Neural crest cell (in vitro differentiated cells): ENCODE measurements at places on chromosomes 7 and 10.
A peak's percentile ranks its signal among the peaks of the same experiment; 100 is the strongest.

- DNase-seq: no peak
Observed at GRCh38 chr7:106021151-106022067, 58.3 kb downstream of the CDHR3 start.

GRCh38 chr7:71229148-71229547, 97.2 kb downstream of the GALNT17 start:
- no peak for DNase-seq

DNA sequence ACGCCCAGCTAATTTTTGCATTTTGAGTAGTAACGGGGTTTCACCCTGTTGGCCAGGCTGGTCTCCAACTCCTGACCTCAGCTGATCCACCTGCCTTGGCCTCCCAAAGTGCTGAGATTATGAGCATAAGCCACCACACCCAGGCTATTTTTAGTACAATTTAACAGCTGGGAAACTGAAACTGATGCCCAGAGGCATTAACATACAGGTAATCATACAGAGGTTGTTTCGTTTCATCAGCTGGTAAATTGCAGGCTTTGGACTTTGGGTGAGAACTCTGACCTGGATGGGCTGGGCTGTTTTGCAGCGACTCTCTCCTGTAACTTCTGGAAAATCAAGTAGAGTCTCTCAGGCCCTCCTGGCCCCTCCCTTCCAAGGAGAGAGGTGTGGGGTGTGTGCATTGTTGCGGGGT, 6.2 kb upstream of the ACHE start:
- no peak for DNase-seq

- no peak for DNase-seq
Observed at GRCh38 chr7:7902845-7903244, 65.8 kb upstream of the GLCCI1 start.

- no peak for DNase-seq
Observed at GRCh38 chr7:70457883-70458680, 673.9 kb upstream of the GALNT17 start.

DNA sequence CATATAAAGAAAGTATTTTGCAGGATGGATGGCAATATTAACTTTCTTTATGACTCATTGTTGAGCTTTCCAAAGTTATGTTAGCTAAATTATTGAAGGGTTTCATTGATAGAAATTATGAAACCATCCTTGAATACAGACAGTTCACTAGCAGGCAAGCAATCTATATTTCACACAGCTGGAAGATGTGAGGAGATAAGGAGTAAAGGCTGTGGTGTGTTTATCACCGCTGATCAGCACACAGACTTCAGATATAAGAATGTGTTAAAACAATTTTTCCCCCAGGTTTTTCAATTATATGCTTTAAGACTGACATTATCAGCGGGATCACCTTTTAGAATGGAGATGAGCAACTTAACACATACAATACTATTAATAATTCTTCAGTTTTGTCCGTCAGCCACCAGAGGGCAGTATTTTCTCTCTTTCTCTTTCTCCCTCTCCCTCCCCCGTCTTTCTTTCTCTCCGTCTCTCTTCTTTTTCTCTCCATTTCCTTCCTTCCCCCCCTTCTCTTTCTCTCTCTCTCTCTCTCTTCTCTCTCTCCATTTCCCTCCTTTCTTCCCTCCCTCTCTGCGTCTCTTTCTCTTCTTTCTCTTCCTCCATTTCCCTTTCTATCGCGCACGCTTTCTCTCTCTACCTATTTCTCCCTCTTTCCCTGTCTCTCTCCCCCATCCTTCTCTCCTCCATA, 62.9 kb upstream of the FAM171A1 start:
- peak; percentile 56 for DNase-seq

DNA sequence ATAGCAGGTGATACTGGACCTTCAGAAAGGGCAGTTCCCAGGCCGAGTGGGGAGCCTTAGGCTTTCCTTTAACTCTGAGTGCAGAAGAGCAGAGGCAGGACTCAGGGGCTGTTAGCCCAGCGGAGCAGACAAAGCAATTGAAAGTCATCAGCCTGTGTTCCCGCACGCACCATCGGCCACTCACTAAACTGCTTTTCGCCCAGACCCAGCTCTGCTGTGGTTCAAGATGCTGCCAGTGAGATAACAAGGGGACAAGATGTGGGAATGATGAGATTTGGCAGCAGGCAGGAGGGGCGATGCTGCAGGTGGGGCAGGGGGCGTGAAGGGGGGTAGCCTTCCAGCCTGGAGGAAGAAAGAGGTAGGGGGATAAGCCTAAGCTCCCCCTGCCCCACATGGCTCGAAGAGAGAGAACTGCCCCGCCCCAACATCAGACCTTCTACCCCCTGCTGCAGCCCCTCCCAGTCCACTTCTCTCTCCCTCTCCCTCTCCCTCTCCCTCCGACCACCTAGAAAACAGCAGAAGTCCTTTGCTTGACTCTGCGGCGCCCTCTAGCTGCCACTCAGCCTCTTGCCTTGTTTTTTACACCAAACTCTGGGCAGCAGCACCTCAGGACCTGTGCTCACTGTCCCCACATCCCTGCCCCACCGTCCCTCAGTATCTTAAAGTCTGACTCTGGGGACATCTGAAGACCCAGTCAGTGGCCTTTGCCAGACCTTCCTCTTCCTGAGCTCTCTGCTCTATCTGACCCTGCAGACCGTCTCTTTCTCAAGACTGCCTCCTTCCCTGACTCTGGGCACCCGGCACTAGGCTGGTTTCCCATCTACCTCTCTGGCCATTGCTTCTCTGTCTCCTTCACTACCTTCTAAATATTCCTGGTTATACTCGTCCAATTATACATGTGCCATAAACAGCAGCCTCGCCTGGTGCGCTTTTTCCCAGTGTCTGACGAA, 110.5 kb downstream of the C10orf105 start:
- peak; percentile 88 for DNase-seq

- no peak for DNase-seq
Observed at GRCh38 chr10:129853562-129853903, 110.5 kb downstream of the EBF3 start.

- DNase-seq: no peak
Observed at GRCh38 chr7:93530701-93531100, 43.8 kb downstream of the CALCR start.

- no peak for DNase-seq
Observed at GRCh38 chr10:5862360-5862961, 27.2 kb downstream of the ANKRD16 start.

GRCh38 chr10:124732931-124733570, 11.1 kb downstream of the FAM53B start:
- DNase-seq: no peak

- no peak for DNase-seq
Observed at GRCh38 chr7:64951250-64951848, 39.5 kb downstream of the ZNF117 start.

GRCh38 chr7:132430861-132431822, 145.1 kb downstream of the PLXNA4 start:
- no peak for DNase-seq

GRCh38 chr10:17779784-17780183, 27.8 kb downstream of the TMEM236 start:
- DNase-seq: no peak

- DNase-seq: no peak
Observed at GRCh38 chr10:96889415-96890171, 57.5 kb downstream of the LCOR start.
